CD4-positive, alpha-beta T cell treated with Interleukin-17A for 1 hour (primary cell): ENCODE measurements at places on chromosomes 6 and 20.
A peak's percentile ranks its signal among the peaks of the same experiment; 100 is the strongest.

GRCh38 chr6:110239526-110240274, 59.5 kb downstream of the CDC40 start:
- DNase-seq = no peak

DNA sequence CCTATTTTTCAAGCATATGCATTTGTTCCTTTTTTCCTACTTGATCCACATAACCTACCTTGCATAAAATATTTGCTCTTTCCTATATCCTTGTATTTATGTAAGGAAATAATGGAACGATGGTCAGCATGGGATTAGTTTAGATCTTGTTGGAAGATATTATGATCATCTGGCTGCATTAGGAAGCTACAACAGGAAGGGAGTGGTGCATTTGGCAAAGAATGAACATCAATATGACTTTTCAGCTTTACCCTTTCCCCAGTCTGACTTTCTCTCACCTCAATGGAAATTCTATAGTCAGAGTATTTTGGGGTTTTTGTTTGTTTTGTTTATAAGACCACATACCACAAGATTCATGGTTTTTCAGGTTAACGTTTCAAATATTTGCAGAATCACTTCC, 66.0 kb downstream of the HS3ST5 start:
- no peak for DNase-seq

DNA sequence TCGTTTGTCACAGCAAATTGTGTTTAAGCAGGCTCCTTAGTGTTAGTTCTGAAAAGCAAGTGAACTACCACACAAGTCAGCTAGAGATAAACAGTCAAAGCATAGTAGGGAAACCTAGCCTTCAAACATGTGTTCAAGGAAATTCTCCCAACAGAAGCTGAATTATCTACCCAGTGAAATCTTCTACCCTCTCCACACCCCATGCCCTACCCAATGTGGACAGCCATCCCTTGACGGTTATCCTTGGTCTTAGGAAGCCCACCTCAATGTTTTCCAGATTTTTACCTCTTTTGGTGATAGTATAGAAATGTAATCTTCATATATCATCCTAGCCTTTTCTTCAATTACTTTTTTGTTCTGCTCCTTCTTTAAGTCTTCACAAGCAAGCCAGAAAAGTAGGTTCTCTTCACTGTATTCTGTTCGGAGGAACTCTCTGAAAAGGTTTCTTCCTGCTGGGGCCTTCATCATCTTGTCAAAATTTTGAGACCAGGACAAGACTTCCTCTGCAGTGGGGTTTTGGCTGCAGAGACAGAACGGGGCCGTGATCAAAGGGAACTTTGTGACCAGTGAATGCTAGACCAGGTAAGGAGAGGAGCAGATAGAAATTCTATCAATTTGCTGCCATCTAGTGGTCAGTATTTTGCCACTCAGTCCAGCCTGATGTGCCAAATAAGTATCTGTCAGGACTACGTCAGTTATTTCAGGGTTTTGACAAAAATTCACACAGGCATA, 21.6 kb upstream of the MTRF1L start:
- DNase-seq = peak; percentile 72

- DNase-seq = no peak
Measured at GRCh38 chr20:46400253-46400652, 6.2 kb downstream of the ELMO2 start.

DNA sequence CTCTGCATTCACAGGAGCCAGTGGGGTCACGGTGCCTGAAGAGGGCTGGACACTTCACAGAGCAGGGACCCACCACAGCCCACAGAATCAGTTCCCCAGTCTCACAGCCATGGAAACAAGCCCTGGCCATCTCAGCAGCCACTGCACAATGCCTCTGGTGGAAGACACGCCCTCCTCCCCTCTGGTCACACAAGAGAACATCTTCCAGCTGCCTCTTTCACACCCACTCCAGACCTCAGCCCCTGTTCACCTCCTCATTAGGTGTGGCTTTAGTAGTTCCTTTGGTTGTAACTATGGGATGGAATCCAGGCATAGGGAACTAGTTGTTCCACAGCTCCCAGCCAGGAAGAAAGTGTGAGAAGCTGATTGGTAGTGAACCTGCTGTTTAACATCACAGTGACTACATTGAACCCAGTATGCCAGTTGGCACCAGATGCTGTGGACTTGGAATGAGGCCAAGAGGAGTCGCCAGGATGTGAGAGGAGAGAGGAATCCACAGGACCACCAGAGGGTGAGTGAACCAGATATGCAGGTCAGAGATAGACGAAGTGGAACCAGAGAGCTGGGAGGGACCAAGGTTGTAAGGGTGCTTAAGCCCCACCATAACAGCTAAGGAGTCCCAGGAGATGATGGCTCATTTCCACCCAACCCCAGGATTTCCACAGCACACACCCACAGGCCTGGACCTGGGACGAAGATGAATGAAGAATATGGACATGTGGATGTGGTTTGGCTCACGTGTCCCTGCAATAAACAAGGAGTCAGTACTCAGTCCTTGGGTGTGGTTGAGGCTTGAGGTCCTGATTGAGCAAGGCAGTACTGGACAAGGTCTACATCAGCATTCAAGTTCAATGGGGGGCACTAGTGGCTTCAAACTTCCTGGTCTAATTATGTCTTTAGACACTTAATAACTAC, 8.8 kb upstream of the BTN3A3 start:
- no peak for DNase-seq

DNA sequence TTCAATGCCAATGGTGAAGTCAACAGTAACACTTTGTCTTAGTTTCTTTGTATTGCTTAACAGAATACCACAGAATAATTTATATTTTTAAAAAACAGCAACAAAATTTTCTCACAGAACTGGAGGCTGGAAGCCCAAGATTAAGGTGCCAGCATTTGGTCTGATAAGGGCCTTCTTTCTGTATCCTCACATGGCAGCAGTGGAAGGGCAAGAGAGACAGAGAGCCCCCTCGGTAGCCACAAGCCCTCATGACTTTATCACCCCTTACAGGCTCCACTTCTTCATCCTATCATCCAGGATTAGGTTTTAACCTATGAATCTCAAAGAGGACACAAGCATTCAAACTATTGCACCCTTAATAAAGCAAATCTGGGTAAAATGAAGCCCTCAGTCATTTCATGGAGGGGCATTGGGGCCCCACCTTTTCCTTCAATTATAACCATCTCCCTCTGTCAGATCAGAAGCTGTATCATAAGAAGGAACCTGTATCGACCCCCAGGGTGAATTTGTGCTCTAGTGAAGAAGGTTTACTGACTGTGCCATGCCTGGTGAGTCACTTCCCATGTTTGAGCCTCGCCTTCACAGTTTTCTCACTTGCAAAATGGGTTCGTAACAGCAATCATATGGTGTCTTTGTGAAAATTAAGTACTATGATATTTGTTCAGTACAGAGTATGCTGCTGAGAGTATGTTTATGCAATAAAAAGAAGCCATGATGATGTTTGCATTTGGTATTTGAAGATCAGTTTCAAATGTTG, 178.2 kb downstream of the LRFN2 start:
- no peak for DNase-seq

DNA sequence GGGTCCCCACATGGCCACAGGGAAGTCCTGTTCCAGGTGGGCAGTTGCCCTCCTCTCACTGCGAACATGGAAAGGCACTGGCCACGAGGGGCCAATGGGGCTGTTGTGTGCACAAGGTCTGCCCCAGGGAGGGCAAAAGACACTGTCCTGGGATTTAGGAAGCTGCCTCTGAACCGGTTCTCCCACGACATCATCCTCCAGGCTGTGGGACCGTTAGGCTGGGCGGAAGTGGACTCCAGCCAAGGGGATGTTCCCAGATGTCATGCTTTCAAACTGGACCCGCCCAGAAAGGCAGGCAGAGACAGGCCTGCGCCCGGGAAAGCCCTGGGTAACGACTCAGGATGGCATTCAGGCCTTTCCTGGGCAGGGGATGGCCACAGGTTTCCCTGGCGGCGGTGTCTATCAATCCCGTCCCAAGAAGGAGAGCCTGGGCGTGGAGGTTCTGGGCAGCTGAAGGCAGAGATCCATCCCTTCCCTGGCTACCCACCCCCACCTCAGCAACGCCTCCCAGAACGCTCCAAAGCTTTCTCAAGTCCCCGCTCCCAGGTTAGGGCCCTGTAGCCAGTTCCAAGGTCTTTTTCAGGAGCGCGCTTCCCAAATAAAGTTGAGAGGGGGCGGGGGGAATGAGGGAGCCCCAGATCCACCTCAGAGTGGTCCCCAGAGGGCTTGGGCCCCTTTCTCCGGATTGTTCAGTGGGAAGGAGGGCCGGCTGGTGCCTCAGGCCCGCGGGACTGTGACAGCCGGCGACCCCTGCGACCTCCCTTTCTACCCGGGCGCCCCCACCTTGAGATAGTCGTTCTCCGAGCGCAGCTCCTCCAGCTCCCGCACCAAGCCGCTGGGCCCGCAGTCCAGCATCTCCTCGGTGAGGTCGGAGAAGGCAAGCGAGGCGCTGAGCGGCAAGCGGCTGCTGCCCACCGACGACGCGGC, 13.8 kb upstream of the TLDC2 start:
- no peak for DNase-seq

GRCh38 chr6:24910961-24911725, 24.6 kb downstream of the RIPOR2 start:
- DNase-seq = peak; percentile 47
